ENCODE measurements at places on chromosomes 2 and 18.

GRCh38 chr18:9665314-9665713 is 42.8 kb upstream of the RAB31 start:
- DNase-seq: no peak
- no peak overlapping the region for H3K27ac ChIP-seq
- no peak overlapping the region for H3K4me3 ChIP-seq
- H3K36me3 ChIP-seq: no peaks in the 10 kb centered on the region
- H3K27me3 ChIP-seq: no peaks in the 10 kb centered on the region

- no peaks in the 10 kb centered on the region for H3K36me3 ChIP-seq
- no peak for DNase-seq
- no peaks in the 10 kb centered on the region for H3K27me3 ChIP-seq
- H3K4me3 ChIP-seq: no peak overlapping the region
These were observed 98.9 kb upstream of the ZFP36L2 start for GRCh38 chr2:43325107-43325811.

- H3K4me3 ChIP-seq: no peak overlapping the region
- H3K27ac ChIP-seq: no peak overlapping the region
- no peaks in the 10 kb centered on the region for H3K36me3 ChIP-seq
- no peak for DNase-seq
These were observed 451.4 kb upstream of the ST6GAL2 start for GRCh38 chr2:107337209-107337898.

GRCh38 chr2:146754606-146755005 is 1090.2 kb upstream of the ACVR2A start:
- no peak for DNase-seq
- no peak overlapping the region for H3K27ac ChIP-seq
- H3K36me3 ChIP-seq: no peaks in the 10 kb centered on the region
- H3K27me3 ChIP-seq: no peaks in the 10 kb centered on the region
- H3K4me1 ChIP-seq: no peaks in the 10 kb centered on the region

DNA sequence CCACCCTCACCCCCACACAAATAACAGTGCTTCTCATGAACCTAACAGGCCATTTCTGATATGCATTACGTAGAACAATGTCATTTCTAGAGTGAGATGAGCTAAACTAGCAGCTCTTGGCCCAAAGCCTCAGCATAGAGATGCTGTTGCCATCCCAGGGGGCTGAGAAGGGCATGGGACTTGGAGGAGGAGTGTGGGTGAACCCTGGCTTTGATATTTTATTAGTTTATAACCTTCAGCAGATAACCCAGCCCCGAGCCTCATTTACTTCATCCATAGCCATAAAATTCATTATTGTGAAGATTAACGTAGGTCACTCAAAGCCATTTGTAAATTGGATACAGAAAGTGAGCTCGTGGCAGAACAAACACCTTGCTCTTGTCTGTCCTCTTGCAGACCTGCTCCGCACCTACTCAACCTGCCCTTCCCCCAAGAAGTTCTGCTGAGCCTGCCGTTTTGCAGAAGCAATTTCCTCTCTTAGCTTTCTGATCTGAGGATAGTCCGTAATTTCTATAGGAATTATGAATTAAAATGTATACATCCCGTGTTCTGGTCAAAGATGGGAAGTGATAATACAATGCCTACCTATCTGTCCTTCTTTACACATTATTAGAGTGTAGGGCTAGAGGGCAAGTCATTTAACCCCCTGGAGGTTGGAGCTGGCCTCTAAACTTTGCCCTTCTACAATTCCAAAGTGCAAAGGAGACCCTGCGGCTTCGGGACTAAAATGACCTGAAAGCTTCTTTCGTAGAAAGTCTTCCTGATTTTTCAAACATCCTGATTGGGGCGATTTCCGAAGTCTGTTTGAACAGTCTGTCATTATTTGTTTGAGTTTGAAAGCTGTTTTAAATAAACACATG is 187.4 kb downstream of the BCL2 start:
- H3K27me3 ChIP-seq: no peaks in the 10 kb centered on the region
- H3K4me3 ChIP-seq: no peak overlapping the region
- H3K27ac ChIP-seq: peak overlapping the region; percentile 79

Data from tibial nerve (tissue), 4 donors.